NCI-H1930 (cell line): ENCODE measurements at places on chromosomes 3 and 15.

DNA sequence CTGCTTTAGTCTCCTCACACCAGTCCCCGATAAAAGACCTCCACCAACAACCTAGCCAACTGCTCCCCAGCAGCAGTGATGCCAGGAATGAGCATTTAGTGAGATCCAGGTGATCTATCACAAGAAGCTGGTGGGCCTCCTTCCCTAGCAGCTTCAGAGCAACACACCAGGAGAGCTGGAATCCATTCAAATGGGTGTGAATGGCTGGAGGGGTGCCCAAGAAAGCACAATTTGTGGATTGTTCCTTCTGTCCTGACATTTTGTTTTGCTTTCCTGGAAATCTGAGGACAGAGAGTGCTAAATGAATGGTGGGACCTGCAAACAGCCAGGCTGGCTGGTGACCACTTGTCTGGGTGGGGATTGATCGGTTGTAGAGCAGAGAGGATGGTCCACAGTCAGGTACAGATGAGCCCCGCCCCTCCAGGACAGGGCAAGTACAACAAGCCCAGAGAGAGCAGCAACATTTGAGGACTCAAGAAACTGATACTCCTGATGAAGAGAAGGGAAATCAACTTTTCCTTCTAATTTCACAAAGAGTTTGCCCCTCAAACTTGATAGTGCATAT, 316.8 kb downstream of the VPS13C start:
- no peak for DNase-seq

GRCh38 chr3:148004331-148004730, 595.2 kb downstream of the ZIC1 start:
- DNase-seq, result no peak

DNA sequence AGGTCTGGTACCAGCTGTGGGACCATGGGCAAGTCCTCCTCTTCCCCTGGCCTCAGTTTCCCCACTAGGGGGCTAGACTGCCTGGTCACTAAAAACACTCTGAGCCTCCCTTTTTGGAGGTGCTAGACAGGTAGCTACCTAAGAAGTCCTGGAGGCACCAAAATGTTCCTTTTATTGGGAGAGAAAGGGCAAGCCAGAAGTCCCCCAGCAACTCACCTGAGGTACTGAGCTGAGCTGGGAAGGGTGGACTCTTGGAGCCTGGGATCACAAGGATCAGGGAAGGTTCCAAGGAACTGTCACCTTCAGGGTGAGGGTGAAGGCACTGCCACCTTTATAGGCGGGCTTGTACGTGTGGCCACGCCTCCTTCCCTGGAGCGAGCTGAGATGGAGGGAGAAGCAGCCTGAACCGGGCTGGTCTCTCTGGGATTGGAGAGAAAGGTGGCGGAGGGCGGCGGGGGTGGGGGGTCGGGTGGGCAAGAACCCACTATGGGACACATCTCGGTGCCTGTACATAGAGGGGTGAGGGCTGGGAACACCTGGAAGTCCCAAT, at the start of gene CYP1A1:
Gene CYP1A1 (minus strand): TSS at position 304 of the 550 bp plus-strand sequence. CDS start 2,431 bp downstream, outside the sequence.
- DNase-seq, result peak; percentile 12

- DNase-seq, result no peak
Observed at GRCh38 chr3:134772011-134772410, 23.0 kb upstream of the EPHB1 start.

DNA sequence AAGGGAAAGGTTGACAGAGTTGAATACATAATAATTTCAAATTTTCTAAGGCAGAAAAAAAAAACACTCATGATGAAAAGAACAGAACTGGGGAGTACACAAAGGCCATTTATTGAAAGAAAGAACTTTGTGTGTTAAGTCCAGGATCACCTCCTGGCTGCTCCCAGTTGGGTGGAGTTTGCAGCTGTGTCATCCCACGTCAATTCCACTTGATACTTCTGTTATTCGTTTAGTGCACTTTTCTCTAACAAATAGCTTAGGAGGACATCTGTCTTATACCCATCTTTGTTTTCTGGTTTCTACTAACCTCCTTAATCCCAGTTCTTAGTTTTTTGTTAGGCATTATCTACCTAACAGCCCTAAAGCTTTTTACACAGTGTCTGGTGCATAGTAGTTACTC, 44.7 kb downstream of the SGO1 start:
- DNase-seq, result no peak

GRCh38 chr15:50905055-50905454, 3.4 kb upstream of the AP4E1 start:
- DNase-seq, result no peak

- no peak for DNase-seq
Observed at GRCh38 chr3:18643281-18643680, 218.1 kb upstream of the SATB1 start.

DNA sequence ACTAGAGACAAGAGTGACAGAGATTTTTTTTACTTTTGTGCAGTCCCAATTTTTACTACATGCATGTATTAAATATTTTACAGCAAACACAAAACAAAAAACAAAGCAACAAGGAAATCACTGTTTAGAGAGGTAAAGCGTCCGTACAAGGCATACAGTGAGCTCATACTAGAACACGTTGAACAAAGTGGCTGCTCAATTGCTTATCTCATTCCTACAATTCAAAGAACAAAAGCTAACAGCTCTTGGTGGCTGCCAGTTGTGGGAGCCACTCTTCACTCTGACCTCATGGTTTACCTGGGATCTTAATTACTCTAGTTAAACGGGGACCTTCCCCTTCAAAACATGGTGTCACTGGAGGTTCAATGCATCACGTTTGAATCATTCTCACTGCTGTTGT, 7.6 kb upstream of the ARHGEF26 start:
- DNase-seq, result no peak

GRCh38 chr3:143128227-143128955, 8.8 kb downstream of the CHST2 start:
- no peak for DNase-seq

GRCh38 chr3:134381831-134382442, 7.7 kb upstream of the AMOTL2 start:
- no peak for DNase-seq

DNA sequence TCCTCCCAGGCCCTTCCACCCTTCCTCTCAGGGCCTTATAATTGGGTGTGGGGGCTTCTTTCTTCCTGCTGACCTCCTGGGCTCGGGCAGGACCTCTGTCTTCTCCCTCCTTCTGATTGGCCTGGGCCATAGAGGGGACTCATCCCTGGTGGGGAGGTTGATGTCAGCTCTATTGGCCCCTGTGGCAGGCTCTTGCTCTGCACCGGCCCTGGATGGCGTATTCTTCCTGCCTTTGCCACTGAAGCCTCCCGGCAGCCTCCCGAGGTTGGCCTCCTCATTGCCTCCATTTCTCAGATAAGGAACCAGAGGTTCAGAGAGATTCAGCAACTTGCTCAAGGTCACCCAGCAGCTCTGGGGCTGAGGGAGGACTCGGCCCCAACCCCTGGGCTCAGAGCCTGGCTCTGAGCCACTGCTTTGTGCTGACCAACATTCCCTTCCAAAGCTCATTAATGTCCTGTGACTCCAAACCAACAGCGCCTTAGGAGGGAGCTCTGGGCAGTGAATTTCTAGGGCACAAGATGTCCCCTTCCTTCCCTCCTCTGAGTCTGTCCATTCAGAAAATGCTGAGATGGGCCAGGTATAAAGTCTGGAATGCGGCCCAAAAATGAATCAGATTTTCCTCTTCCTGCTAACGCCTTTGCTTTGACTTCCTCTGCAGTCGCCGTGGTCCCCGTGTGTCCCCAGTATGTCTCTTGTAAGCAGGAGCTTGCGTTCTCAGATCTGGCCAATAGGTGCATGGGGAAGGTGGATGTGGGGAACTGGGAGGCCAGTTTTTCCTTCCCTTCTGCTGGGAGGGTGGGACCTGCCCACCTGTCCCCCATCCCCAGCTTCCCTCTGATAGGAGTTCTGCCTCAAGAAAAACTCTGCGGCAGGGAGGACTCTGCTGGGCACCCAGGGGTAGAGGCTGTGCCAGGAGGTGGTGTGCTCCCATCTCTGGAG, 74.2 kb downstream of the HMCES start:
- no peak for DNase-seq

DNA sequence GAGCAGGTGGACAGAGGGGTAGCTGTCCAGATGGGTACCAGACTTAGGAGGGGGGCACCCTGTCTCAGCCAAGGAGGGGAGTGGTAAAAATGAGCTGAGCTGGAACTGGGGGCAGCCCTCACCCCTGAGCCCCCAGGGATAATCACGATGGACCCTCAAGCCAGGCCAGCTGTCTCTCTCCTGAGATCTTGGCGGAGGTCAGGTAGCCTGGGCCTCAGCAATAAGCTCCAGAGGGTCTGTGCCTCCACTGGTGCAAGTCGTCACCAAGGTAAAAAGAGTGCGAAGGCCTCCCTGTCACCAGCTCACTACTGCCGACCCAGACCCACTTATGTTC, 5.1 kb downstream of the SLC38A3 start:
- no peak for DNase-seq

DNA sequence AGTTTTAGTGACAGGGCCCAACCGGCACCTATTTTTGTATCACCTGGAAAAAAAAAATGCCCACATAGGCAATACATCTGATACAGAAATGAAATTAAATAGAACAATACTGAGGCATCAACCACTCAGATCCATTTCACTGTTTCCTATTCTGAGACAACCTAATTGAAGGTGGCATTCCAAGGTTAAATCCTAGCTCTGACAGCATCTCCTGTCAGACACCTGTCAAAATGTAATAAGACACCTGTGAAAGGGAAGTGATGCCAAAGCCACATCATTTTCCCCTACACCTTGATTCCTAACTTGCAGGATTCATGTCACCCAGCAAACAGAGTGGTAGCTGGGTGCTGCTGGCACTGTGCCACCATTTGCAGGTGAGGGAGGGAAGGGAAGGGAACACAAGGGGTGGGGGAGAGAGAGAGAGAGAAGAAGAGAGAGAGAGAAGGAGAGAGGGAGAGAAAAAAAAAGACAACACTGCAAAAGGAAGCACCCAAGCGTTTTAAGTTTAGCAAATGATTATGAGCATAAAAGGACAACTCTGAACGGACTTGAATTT, 1044.6 kb upstream of the CFAP20DC start:
- DNase-seq, result no peak

- no peak for DNase-seq
Observed at GRCh38 chr3:129271674-129272073, 7.0 kb upstream of the HMCES start.
